ENCODE measurements at places on chromosomes 1 and 21.

DNA sequence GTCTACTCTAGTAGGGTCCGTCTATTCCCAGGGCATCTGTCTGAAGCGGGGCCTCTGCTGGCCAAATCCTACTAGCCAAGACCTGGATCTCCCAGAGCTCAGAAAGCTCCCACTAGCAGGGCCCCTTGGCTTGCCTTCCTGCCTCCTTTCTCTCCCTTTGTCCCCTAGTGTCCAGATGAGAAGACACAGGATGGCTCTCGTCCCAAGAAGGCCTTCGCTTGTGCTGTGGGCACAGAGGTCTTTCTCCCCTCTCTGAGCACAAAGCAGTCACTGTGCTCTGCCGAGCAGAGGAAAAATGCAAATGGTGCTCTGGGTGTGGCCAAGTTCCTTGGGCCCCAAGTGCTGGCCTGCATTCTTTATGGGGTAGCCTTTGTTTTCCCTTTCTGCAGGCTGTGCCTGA lies 13.0 kb upstream of the GPR137B start:
- DNase-seq = no peak

GRCh38 chr1:214280386-214281020 lies 456 bp upstream of the SMYD2 start:
- DNase-seq = no peak

DNA sequence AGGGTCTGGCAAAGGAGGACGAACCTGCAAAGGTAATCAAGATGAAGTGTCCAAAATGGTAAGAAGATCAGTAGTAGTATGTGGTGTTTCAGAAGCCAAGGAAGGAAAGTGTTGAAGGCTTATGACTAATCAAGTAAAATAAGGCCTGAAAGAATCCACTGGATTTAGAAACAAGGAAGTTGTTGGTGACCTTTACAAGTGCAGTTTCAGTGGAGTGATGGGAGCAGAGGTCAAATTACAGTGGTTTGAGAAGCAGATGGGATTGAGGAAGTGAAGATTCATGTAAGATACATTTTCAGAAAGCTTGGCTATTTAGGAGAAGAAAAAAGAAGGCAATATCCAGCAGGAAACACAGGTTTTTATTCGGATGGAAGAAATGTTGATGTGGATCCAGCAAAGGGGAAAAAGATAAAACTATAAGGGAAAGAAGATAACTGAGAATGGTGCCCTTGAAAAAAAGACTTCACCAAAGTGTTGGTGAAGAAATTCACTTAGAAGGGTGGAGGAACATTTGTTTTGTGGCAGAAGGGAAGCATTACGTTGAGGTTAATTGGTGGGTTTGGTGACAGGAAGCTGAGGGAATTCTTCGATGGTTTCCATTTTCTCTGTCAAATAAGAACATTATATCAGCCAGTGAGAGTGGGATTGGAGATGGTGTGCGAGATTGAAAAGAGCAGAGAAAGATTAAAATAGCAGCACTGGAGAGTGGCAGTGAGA lies 2.1 kb downstream of the ARMH1 start:
- DNase-seq = no peak

DNA sequence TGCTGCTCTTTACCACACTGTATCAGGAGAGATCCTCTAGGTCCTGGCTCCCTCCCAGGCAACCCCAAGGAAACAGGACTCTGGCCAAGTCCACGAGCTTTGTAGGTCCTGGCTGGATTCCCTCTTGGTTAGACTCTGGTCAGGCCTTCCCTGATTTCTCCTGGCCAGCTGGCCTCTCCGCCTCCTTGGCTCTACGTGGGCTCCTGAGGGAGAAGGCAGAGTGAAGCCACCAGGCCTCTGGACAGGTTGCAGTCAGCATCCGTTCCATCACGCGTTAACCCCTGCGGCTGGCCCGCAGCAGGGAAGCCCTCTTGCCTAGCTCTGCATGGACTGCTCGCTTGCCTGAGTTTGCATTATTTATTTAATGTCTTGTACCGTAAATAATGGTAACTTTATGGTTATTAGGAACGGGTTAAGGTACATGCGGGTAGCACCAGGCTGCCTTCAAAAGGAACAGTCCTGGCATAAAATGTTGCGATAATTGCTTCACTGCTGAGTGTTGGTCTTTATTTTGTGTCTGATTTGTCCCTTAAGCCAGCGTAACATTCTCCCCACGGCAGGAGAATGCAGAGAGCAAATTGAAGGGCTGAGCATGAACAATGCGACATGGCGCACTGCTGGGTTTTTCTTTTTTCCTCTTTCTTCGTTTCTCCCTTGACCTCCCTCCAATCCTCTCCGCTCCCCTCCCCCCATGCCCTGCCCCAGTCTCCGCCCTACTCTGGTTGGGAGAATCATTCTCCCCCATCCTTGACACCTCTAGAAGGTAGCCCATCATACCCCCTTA lies 100.3 kb downstream of the RNF220 start:
- no peak for DNase-seq

DNA sequence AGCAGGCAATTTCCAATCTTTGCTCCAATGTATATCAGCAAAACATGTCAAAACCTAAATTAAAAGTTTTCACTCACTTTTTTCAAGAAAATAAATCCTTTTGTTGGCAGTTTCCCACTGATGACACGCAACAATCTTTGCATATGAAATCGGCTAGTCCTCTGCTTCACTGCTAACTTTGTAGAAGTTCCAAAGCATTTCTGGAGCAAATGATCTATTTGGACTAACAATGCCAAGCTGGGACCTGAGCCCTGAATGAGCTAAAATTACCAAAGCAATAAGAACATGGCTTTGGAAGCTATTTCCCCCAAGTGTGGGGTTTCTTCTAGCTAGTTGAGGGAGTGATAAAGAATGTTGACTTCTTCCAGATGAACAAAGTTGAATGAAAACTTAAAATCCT lies 5.1 kb downstream of the BEND5 start:
- DNase-seq = no peak
